ENCODE measurements at places on chromosomes 11 and 22. TPM values are rescaled to one million over a fixed set of nuclear protein-coding genes. Genes with fewer than 3 reads are reported as not detected.

DNA sequence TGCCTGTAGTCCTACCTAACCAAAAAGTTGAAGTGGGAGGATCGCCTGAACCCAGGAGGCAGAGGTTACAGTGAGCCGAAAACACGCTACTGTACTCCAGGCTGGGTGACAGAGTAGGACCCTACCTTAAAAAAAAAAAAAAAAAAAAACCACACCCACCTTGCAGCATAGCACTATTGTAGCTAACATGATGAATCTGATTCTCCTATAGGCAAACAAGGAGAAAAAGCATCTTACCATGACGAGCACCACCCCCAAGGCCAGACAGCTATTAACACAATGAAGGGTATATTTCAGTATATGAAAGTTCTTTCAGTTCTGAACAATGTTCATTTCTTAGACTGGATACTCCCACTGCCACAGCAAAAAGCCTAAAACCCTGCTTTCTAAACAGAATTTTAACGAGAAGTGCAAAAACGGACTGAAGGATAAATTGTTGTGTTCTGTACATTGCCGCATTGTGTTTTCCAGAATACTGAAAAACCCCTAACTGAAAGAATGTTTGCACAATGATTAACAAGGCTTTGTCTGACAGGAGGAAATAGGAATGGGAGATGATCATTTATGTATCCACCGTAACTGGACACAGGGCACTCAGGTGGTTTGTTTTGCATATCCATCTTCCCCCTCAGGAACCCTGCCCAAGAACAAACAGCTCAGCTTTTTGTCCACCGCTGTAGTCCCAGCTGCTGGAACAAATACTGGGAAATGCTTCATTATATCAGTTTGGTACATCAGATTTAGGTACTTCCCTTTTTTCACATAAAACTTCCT is 8.9 kb downstream of the PISD start:
- H3K27ac ChIP-seq: peak overlapping the region; percentile 82
- no peaks in the 10 kb centered on the region for H3K4me1 ChIP-seq
- no peaks in the 10 kb centered on the region for H3K36me3 ChIP-seq
- no peak for DNase-seq
- H3K4me3 ChIP-seq: no peak overlapping the region
- no peaks in the 10 kb centered on the region for H3K27me3 ChIP-seq

GRCh38 chr11:130651066-130651855 is 202.8 kb downstream of the ADAMTS15 start:
- DNase-seq: no peak
- H3K4me1 ChIP-seq: peaks cover 14% of the 10 kb centered on the region
- H3K27ac ChIP-seq: no peak overlapping the region
- H3K36me3 ChIP-seq: no peaks in the 10 kb centered on the region

DNA sequence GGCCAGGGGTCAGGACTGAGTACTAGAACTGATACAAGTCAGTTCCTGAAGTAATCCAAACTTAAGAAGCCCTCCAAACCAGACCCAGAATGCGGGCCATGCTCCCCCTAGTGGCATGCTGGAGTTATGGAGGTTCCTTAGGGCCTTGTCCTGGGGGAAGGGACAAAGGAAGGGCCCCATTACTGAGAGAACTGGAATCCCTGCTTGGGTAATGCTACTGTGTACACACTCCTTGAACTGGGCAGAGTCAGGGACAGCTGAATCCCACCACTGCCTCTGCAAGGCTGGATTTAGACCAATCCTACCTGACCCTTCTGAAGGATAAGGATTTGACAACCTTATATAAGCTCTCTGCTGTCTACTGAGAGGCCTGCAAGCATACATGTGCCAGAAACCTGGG is 97.3 kb upstream of the AKIP1 start:
- H3K36me3 ChIP-seq: no peaks in the 10 kb centered on the region
- H3K4me3 ChIP-seq: no peak overlapping the region
- H3K4me1 ChIP-seq: peaks cover 45% of the 10 kb centered on the region
- peak; percentile 45 for DNase-seq
- H3K27ac ChIP-seq: peak overlapping the region; percentile 95
- no peaks in the 10 kb centered on the region for H3K27me3 ChIP-seq

GRCh38 chr22:16955678-16956210 is 52.3 kb downstream of the GAB4 start:
- H3K4me3 ChIP-seq: no peak overlapping the region
- no peaks in the 10 kb centered on the region for H3K27me3 ChIP-seq
- H3K27ac ChIP-seq: no peak overlapping the region

GRCh38 chr11:17887779-17888178 is 125.1 kb downstream of the SERGEF start:
- no peak for DNase-seq
- H3K36me3 ChIP-seq: no peaks in the 10 kb centered on the region
- no peaks in the 10 kb centered on the region for H3K27me3 ChIP-seq
- no peaks in the 10 kb centered on the region for H3K4me1 ChIP-seq

DNA sequence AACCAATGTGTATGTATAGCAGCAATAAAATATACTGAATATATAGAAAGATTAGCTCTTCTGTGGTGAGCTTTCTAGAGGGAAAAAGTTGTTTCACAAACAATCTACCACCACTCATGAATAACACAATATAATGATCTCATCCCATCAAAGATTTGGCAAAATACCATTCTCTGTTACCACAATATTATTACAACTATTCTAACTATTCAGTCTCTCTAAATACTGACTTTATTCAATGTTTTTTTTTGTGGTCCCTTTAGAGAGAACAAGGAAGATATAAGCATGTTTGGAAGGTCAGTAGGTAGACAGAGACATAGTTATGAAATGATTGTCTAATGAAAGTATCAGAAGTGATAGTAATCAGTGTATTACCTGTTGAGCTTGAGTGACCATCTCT is 7.8 kb downstream of the CCDC90B start:
- no peak overlapping the region for H3K4me3 ChIP-seq
- peaks cover 2% of the 10 kb centered on the region for H3K36me3 ChIP-seq
- DNase-seq: no peak
- H3K27me3 ChIP-seq: no peaks in the 10 kb centered on the region
- H3K4me1 ChIP-seq: peaks cover 24% of the 10 kb centered on the region

JHY gene
- total RNA-seq: 14.7 TPM

NEFH gene
- not detected for total RNA-seq

Measured in tibial nerve (tissue), 4 donors.